ENCODE measurements at places on chromosomes 1 and 21.

GRCh38 chr1:203934027-203934426, 72.6 kb downstream of the SNRPE start:
- no peak for DNase-seq

- DNase-seq, result no peak
These were observed 8.3 kb upstream of the ETS2 start for GRCh38 chr21:38797470-38797869.

- no peak for DNase-seq
These were observed 13.7 kb downstream of the PABPC4 start for GRCh38 chr1:39562886-39563285.

DNA sequence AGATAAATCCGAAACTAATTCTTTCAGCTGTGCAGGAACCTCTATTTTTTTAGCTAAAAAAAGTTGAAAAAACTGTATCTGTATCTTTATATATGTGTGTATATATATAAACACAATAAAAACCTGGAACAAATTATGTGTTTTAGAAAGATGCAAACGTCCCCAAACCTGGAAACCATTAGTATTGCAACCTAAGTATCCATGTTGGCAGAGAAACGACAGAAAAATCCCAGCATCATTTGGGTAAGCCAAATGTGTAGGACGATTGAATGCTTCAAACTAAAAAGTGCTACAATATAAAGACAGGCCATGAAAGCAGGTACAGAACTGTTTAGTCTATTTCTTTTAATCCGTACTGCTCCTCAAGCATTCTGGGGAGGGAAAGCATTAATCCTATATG, 87.9 kb downstream of the AHCTF1 start:
- DNase-seq, result no peak

DNA sequence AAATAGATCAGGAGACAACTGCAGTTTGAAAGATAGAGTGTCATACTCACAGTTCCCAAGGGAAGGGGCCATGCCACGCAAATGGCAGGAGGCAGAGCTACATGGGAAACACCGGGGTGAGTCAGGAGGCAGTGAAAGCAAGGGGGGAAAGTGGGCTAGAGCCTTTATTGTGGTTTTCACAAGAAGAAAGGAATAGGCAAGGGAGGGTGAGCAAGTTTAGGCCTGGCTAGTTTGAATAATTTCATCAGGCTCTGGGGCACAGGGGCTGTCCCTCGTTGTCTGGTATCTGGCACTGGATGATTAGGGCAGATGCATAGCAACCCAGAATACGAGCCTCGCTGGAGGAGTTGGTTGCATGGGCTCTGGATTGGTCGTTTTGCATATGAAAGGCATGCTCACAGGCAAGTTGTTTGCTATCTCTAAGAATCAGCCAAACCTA, 17.0 kb upstream of the ITLN2 start:
- no peak for DNase-seq

GRCh38 chr1:115400891-115401290, 62.8 kb upstream of the NGF start:
- DNase-seq, result no peak
